Left cardiac atrium (tissue), 4 donors: ENCODE measurements at places on chromosomes 1 and 21. TPM values are rescaled to one million over a fixed set of nuclear protein-coding genes. Genes with fewer than 3 reads are reported as not detected.

- no peak for DNase-seq
Observed at GRCh38 chr1:61220536-61220935, 138.2 kb downstream of the NFIA start.

GRCh38 chr1:21922090-21923013 is 14.8 kb downstream of the HSPG2 start:
- DNase-seq = no peak

The RNU1-2 gene
- total RNA-seq = 5,988 TPM

The LCA5L gene
- total RNA-seq = 0.82 TPM

DNA sequence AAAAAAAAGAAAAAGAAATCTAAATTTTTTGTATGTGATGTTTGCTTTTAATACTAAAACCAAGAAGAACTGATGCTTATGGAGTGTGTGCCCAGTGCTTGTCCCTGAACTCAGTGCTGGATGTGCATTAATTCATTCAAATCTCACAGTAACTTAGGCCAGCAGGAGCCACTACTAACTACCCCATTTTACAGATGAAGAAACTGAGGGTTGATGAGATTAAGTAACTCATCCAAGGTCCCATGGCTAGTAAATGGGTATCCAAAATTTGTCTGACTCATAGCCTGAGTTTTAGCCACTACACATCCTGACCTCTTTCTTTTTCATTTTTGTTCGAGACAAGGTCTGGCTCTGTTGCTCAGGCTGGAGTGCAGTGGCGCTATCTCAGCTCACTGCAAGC is 127.9 kb downstream of the CCDC185 start:
- no peak for DNase-seq
